Stimulated activated CD4-positive, alpha-beta T cell treated with anti-CD3 and anti-CD28 coated beads, Interleukin-1b, Interleukin-23, amount 100 ng/mL, for 1 hour (primary cell): ENCODE measurements at places on chromosomes 12 and 14.

GRCh38 chr12:126189856-126190255 lies 1124.6 kb downstream of the AACS start:
- DNase-seq, result no peak

GRCh38 chr14:92259613-92260357 lies 63.2 kb upstream of the SLC24A4 start:
- DNase-seq, result no peak

- no peak for DNase-seq
Observed at GRCh38 chr12:10016881-10017280, 6.5 kb downstream of the CLEC12B start.

DNA sequence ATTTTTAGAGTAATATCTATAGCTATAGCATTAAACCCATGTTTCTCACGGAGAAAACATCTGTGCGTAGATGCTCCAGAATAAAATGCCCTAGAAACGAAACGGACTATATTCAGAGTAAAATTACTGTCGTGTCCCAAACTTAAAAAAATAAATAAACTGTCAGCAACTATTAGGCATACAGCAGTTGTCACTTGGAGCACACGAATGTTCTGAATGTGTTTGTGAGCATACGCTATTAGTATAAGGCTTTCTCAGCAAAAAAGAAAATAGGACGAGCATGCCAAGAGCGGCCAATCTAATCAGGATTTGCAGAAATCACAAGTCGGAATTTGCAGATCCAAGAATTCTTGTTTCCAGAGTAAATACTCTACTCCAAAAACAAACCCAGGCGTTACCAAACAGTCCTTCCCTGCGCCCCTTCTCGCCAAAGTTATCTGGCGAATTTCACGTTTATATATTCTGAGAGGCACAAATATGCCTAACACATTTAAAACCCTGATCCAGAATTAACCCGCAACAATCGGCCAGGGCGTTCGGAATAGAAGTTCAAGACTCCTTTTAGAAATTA lies 836 bp downstream of the PTPN21 start:
- DNase-seq, result no peak
